ENCODE measurements at places on chromosomes 7 and 10.

- no peak for DNase-seq
Measured at GRCh38 chr7:148884049-148884298, at the start of gene EZH2. Gene EZH2 (minus strand): TSS chr7:148884291. CDS start chr7:148847298, 36,993 bp downstream.

GRCh38 chr10:120749856-120750566, 101.2 kb upstream of the WDR11 start:
- no peak for DNase-seq

DNA sequence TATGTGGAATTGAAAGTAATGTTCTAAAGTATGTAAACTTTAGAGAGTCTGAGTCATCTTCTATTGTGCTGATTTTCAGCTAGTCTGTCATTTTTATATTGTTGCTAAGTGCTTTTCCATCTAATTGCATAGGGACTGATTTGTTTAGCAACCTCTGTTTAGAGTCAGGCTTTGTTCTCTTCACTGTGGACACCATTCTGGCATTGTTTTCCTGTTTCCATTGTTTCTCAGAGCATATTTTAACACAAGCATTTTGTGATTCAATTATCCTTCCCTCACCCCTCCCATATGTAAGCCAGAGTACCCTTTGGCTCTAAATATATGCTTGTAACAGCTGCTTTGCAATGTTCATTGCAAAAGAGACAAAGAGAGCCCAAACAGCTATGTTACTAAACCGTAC, 748.4 kb upstream of the PHF14 start:
- DNase-seq: no peak

GRCh38 chr10:74120911-74121310, 29.7 kb downstream of the AP3M1 start:
- DNase-seq: no peak

GRCh38 chr7:11749629-11750028, 82.4 kb downstream of the THSD7A start:
- no peak for DNase-seq

- DNase-seq: no peak
Measured at GRCh38 chr7:138527746-138528223, 67.7 kb downstream of the TRIM24 start.

DNA sequence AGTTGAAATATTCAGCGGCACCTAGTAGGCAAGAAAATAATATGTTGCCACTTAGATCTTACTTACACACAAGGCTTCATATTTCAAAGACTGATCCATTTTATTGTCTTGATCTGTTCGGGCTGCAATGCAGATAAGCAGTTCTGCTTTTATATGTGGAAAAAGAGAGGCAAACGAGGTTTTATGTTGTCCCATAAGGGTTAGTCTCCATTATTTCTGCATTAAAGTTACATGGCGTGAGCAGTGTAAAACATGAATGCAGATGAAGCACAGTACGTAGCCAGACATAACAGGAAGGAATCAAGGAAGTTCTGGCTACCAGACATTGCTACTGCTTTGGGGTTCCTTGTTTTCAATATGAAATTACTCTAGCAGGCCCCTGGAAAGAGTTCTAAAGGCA, 224.8 kb downstream of the BBS9 start:
- DNase-seq: no peak

- DNase-seq: no peak
Measured at GRCh38 chr10:124186956-124187355, 93.6 kb upstream of the CHST15 start.

DNA sequence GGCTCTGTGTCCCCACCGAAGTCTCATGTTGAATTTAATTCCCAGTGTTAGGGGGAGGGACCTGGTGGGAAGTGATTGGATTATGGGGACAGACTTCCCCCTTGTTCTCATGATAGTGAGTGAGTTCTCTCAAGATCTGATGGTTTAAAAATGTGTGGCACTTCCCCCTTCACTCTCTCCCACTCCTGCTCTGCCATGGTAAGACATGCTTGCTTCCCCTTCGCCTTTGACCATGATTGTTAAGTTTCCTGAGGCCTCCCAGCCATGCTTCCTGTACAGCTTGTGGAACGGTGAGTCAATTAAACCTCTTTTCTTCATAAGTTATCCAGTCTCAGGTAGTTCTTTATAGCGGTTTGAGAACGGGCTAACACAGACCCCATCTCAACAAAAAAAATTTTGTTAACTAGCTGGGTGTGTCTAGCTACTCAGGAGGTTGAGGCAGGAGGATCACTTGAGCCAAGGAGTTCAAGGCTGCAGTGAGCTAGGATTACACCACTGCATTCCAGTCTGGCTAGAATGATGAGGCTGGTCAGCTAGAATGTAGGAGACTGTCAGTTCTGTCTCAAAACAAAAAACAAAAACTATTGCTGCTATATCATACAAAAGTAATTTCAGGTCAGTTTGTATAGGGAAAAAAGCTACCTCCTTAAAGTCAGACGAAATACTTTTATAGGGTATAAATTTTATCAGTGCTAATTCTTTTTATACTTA, 57.7 kb downstream of the ATAD1 start:
- DNase-seq: no peak

DNA sequence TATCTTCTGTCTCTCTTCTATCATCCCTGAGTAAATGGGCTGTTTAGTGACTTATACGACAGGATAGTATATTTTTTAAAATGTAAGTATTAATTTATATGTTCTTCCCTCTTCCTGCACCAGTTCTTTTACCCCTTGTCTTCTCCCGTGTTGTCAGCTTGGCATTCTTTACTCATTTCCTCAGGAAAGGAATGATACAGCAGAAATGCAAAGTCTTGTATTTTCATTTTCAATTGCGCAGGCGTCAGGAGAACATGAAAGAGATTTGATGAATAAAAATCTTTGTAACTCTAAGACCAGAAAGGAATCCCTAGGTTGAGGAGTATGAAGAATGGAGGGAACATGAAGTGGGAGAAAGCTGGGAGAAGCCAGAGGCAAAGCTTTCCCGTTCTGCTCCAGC, 18.8 kb upstream of the VPS41 start:
- DNase-seq: no peak
